ENCODE measurements at places on chromosomes 11 and 22.
A peak's percentile ranks its signal among the peaks of the same experiment; 100 is the strongest.

GRCh38 chr22:45702981-45703380 is 31.3 kb downstream of the ATXN10 start:
- DNase-seq: no peak

DNA sequence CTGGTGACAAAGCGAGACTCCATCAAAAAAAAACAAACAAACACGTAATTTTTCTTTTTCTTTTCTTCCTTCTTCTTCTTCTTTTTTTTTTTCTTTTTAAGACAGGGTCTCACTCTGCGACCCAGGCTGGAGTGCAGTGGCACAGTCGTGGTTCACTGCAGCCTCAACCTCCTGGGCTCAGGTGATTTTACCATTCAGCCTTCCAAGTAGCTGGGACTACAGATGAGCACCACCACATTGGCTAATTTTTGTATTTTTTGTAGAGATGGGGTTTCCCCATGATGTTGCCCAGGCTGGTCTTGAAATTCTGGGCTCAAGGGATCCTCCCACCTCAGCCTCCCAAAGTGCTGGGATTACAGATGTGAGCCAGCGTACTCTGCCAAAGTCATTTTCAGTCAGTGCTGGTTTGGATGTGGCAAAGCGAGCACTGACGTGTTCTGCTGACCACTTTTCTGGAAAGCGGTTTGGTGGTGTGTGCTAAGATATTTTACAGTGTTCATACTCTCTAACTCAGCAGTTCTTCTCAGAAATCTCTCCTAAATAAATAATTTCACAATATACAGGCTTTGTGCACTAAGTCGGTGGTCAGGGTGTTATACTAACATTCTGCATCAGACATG is 10.7 kb downstream of the FAM118A start:
- DNase-seq: no peak

DNA sequence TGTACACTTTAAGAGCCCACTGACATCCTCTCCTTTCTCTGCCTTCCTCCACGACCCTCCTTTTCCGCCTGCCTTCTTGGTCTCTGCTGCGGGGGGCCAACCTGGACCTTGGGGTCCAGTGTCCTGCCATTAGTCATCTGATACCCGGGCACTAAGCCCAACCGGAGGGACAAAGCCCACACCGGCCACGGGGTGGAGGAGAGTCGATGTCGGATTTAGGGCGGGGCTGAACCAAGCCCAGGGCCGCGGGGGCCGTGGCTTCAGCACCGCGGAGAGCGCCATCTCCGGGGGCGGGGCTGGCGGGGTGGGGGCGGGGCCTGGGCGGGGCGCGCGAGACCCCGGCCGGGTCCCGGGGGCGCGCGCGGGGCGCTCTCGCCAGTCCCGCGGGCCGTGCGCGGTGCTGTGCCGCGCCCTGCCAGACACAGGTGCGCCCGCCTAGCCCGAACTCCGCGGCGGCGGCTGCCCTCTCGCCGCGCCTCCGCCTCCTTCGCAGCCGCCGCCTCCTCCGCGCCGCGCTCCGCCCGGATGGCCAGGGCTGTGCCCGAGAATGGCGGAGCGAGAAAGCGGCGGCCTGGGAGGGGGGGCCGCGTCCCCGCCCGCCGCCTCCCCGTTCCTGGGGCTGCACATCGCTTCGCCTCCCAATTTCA is at the start of gene MAPK8IP1:
TSS of gene MAPK8IP1 (plus strand) at position 378 of the 647 bp plus-strand sequence. CDS start at position 548, 170 bp downstream.
- DNase-seq: peak; percentile 71

- no peak for DNase-seq
Measured at GRCh38 chr11:9073466-9074225, 17.8 kb downstream of the SCUBE2 start.

GRCh38 chr11:61869708-61870451 is 21.5 kb downstream of the FADS3 start:
- DNase-seq: no peak

GRCh38 chr22:49659924-49660315 is 167.8 kb downstream of the BRD1 start:
- no peak for DNase-seq

GRCh38 chr11:108307751-108308150 is 84.9 kb downstream of the ATM start:
- DNase-seq: no peak

DNA sequence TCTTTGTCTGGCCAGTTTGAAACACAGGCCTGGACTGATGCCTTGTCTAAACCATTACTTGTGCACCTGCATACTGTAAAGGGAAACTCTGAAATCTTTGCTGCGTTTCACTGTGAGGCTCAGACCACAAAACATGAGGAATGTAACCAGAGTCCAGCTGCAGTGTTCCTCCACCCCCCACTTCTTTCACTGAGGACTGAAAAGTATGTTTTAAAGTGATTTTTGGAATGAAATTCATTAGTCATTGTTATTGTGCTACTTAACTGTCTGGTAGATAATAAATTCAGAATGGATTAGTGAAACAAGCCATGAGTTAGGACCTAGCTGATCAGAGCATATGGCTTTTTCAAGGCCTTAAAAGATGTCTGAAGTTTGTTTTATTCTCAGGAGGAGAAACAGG is 181.2 kb downstream of the WNT11 start:
- peak; percentile 92 for DNase-seq

- DNase-seq: peak; percentile 90
Measured at GRCh38 chr11:94623120-94623735, 56.1 kb downstream of the PIWIL4 start.

- no peak for DNase-seq
Measured at GRCh38 chr11:33162831-33163230, 1.6 kb upstream of the CSTF3 start.

- no peak for DNase-seq
Measured at GRCh38 chr11:37506531-37506930, 908.5 kb upstream of the RAG2 start.

DNA sequence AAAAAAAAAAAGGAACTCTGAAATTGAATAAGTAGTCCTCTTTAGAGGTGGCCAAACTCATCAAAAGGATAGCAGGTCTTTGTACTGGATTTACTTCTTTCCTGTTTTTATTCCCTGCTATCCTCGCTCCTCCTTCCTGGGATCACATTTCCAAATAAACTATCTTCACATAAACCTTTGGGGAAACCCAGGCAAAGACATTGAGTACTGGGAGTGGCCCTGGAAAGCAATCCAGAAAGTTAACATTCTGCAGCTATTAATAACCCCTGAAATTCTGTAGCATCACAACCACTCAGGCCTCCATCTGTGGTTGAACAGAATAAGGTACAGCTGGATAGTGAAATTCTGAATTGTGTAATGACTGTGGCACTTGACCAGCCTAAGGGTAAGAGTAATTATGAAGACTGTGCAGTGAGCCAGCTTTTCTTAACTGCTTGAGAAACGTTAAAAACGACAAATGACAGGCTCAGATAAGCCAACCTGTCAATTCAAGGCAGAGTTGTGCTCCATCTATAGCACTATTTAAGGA is 58.8 kb downstream of the ISX start:
- no peak for DNase-seq

- DNase-seq: no peak
Measured at GRCh38 chr22:36334081-36334820, 53.5 kb downstream of the MYH9 start.

DNA sequence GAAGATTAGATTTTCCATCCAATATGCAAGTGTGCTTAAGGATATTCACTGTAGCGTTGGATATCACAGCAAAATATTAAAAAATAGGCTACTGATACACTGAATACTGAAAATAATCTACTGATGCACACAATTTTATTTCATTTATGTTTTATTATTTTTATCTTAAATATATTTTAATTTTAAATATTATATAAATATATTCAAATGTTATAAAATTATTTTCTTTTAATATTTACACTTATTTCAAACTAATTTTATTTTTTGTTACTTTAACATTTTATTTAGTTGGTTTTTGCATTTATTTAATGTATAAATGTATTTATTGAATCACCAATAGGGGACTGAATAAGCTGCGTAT is 12.3 kb downstream of the MMP3 start:
- no peak for DNase-seq

GRCh38 chr11:76657187-76658170 is 13.1 kb downstream of the LRRC32 start:
- DNase-seq: no peak
